ENCODE measurements at places on chromosomes 2 and 18. TPM values are rescaled to one million over a fixed set of nuclear protein-coding genes. Genes with fewer than 3 reads are reported as not detected.

GRCh38 chr18:12282442-12283039, 25.5 kb upstream of the TUBB6 start:
- peaks cover 7% of the 10 kb centered on the region for H3K27me3 ChIP-seq
- H3K36me3 ChIP-seq: no peaks in the 10 kb centered on the region
- H3K4me3 ChIP-seq: no peak overlapping the region
- H3K4me1 ChIP-seq: no peaks in the 10 kb centered on the region
- no peak overlapping the region for H3K27ac ChIP-seq
- no peak for DNase-seq

- no peaks in the 10 kb centered on the region for H3K27me3 ChIP-seq
- H3K4me3 ChIP-seq: no peak overlapping the region
- H3K27ac ChIP-seq: no peak overlapping the region
- no peaks in the 10 kb centered on the region for H3K36me3 ChIP-seq
- no peaks in the 10 kb centered on the region for H3K4me1 ChIP-seq
These were observed 211.0 kb upstream of the NT5C1B start for GRCh38 chr2:18800240-18800971.

DNA sequence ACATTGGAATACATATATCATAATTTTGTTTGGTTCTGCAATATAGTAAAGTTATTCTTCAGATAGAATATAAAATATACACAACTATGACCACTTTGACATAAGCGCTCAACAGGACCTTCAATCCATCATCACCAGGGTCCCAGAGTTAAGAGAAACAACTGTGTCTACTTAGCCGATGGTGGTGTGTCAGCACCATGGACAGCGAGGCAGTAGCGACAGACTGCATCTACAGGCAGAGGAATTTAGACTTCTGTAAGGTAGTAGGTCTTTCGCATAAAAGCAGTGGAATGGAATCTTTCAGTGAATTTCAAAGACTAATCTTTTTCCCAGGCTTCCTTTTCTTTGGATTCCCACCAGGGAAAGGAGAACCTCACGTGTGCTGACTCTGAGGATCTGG, 20.5 kb upstream of the LRPPRC start:
- peaks cover 15% of the 10 kb centered on the region for H3K27me3 ChIP-seq
- no peaks in the 10 kb centered on the region for H3K36me3 ChIP-seq
- DNase-seq: peak; percentile 69
- H3K27ac ChIP-seq: no peak overlapping the region
- H3K4me1 ChIP-seq: no peaks in the 10 kb centered on the region

- H3K27me3 ChIP-seq: no peaks in the 10 kb centered on the region
- H3K36me3 ChIP-seq: no peaks in the 10 kb centered on the region
- no peak for DNase-seq
- H3K4me3 ChIP-seq: peak overlapping the region; percentile 59
- H3K4me1 ChIP-seq: peaks cover 91% of the 10 kb centered on the region
These were observed 8.9 kb downstream of the EPC2 start for GRCh38 chr2:148653437-148653836.

DNA sequence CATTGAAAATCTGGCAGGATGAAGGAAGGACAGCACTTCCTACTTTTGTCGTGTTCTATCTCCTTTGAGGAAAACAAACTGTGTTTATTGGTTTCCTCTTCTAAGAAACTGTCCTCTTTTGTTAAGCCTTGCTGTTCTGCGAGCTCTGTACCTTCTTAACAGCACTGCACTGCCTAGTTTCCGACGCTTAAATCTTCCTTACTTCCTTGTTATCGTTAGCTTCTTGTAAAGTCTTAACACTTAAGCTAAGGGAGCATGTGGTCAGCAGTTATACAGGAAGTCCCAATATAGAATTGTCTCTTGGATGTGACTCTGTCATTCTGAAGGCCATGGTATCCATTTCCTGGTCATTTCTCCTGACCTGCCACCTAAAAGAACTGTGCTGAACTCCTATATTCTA, 552.8 kb upstream of the NRP2 start:
- H3K27ac ChIP-seq: no peak overlapping the region
- H3K36me3 ChIP-seq: no peaks in the 10 kb centered on the region
- no peaks in the 10 kb centered on the region for H3K27me3 ChIP-seq
- H3K4me1 ChIP-seq: peaks cover 18% of the 10 kb centered on the region

DNA sequence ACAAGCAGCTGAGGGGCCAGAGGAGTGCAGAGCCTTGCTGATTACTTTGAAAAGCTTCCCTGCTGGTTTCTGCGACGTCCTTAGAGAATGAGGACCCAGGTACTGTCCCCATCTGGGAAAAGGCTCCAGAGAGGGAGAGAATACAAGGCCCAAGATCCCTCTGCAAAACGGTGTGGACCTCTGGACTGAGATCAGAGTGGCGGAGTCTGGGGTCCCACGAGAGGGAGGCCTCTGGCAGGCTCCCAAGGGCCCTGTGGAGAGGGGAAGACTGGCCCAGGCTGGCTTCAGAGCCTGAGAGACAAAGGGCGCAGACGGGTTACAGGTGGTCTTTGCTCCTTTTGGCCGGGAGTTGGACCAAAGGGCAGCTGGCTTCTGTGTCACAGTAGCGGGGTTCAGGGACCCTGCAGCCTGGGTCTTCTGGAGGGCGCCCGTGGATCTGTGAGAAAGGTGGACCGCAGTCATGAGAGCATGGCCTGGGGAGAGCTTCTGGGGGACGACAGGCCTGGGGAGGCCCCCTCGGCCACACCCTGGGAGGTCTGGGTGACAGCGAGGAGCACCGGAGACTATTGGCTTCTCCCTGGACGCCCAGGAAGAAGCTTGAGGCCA, 805 bp downstream of the SNORC start:
- H3K36me3 ChIP-seq: no peaks in the 10 kb centered on the region
- no peak for DNase-seq
- no peak overlapping the region for H3K4me3 ChIP-seq
- peaks cover 8% of the 10 kb centered on the region for H3K4me1 ChIP-seq
- peaks cover 14% of the 10 kb centered on the region for H3K27me3 ChIP-seq
- no peak overlapping the region for H3K27ac ChIP-seq

The HES6 gene
- total RNA-seq: 4.0 TPM

Measured in activated naive CD4-positive, alpha-beta T cell treated with anti-CD3 and anti-CD28 coated beads for 36 hours (primary cell).